ENCODE measurements at places on chromosomes 5 and 9.
A peak's percentile ranks its signal among the peaks of the same experiment; 100 is the strongest.

- no peak for DNase-seq
These were observed 140.3 kb upstream of the CHD1 start for GRCh38 chr5:99068944-99069650.

GRCh38 chr9:108654566-108654965, 201.2 kb downstream of the ACTL7B start:
- DNase-seq: no peak

GRCh38 chr9:86575825-86576525, 221.8 kb upstream of the TUT7 start:
- no peak for DNase-seq

GRCh38 chr9:4425319-4426045, 64.8 kb upstream of the SLC1A1 start:
- DNase-seq: no peak

- DNase-seq: no peak
These were observed 90.9 kb downstream of the CARTPT start for GRCh38 chr5:71810023-71810422.

- no peak for DNase-seq
These were observed 21.7 kb downstream of the EXOSC2 start for GRCh38 chr9:130715270-130715669.

DNA sequence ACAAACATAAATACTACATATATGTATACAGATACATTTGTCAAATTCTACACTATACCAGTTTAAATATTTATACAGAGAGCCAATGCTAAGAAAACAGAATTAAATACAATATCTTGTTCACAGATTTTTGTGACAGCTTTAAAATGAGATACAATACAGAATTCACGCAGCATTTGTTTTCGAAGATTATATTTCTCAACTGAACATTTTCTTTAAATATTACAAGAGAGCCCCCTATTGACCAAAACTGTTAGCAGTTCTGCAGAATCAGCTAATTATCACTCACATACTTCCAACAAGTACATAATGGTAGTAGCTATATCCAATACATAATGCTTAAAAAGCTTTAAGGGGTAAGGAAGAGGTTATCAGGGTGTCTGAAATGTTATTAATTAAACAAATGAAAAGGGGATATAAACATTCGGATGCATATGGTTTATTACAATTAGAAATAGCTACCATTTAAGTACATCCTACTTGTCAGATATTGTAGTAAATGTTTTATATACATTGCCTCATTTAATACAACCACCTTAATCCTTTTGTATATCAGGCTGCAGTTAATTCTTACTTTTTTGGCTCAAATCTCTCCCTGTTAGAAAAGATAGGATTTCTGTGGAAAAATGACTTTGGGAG, 31.7 kb downstream of the ZDHHC21 start:
- DNase-seq: no peak

DNA sequence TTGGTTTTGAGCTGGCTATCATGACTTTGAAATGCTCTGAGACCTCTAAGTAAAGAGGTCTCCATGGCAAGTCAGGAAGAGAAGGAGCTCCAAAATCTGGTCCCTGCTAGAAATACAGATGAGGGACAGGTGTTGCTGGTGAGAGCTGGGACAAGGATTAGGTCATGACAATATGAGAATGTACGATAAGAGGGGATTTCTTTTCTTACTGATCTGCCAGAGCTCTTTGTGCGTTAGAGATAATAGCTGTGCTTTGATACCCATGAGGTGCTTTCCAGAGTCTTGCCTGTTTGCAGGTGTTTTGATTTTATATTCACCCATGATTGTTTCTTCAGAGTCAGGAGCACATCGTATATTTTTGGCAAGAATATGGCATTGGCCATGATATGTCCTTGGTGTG, 56.5 kb downstream of the ANKRD33B start:
- DNase-seq: peak; percentile 0

DNA sequence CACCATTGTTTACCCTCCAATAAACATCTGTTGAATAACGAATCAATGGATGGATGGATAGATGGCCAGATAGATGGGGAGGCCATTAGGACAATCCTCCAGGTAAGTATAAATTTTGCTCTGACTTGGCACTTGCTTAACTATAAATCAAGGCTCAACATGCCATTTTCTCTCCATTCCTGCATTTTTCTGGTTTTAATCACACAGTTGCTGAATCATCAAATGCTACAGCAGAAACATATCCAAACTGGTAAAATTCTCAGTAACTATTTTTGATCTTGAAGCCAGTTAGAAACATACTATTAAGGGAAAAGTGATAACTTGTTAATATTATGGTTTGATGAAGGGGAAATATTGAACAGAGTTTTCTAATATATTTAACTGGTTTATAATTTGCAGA, 71.5 kb upstream of the MTAP start:
- DNase-seq: no peak

- DNase-seq: no peak
These were observed 557.7 kb upstream of the KLF4 start for GRCh38 chr9:108047264-108047663.

DNA sequence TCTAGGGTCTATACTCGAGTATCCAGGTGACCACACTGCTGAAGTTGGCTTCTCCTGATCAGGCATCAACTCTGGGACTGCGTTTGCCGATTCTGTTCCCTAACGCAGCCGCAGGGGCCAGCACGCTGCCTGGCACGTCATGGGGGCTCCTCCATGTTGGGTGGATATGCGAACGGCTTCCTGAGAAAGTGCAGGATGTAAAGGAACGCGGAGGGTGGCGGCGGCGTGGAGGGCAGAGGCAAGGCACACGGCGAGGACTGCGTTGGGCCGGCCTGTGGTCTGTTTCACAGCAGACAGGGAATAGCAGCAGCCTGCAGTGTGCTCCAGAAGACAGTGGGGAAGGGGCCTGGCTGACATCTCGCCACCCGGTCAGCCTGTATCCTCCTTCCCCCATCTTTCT, 3.8 kb downstream of the LCN10 start:
- no peak for DNase-seq

GRCh38 chr5:84673785-84674184, 289.1 kb upstream of the EDIL3 start:
- no peak for DNase-seq

- DNase-seq: peak; percentile 80
These were observed 59.1 kb upstream of the IER5L start for GRCh38 chr9:129237164-129237611.

DNA sequence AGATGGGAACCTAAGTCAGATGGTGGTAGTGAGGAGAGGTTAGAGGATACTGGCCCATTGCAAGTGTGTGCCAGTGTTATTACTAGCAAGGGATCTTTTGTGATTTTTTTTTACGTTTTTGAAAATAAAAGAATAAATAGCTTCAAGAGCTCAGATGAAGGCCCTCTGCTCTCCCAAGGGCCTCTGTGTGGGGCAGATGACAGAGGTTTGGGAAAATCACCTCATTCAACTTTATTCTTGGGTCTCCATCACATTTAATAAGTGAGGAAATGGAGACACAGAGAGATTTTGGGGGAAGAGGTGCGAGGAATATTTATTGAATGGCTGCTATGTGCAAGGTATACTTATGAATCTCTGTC, 10.1 kb upstream of the TRAF1 start:
- no peak for DNase-seq

- no peak for DNase-seq
These were observed 500.9 kb downstream of the DIRAS2 start for GRCh38 chr9:90141723-90142122.

GRCh38 chr9:14958989-14959388, 48.8 kb upstream of the FREM1 start:
- no peak for DNase-seq

- DNase-seq: no peak
These were observed 27.2 kb downstream of the GGTA1 start for GRCh38 chr9:121472446-121472845.

DNA sequence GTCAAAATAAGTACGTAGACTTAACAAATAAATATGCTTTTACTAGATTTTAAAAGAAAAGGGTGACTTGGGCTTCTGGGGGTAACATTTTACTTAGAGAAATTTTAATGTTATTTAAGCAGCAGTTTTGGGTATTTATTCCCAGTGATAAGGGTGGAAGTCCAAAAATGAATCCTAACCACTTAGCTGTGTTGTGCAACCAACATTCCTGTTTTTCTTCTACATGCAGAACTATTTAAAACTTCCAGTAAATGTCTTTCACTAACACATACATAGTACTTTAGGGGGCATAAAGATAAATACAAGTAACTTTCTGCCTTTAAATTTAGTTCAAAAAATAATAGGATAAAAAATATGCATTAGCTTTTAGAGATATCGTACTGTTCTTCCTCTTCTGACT, 436.7 kb downstream of the CTNND2 start:
- no peak for DNase-seq

DNA sequence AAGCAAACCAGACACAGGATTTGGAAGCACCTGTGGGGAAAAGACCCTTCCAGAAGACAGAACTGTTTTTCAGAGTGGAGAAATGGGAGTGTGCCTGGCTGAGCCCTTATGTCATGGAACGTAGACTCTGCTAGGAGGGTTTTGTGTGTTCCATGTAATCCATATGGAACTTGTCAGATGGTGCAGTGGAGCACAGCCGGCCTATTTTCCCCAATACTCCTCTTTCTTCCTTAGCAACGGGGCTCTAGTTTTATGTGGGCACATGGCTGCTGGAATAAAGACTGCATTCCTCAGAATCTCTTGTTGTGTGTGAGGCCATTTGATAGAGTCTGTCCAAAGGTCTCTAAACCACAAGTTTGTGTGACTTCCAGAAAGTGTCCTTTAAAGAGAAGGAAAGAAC, 284.0 kb downstream of the DRD1 start:
- no peak for DNase-seq

- no peak for DNase-seq
These were observed 859.1 kb downstream of the MAT2B start for GRCh38 chr5:164364237-164365208.

DNA sequence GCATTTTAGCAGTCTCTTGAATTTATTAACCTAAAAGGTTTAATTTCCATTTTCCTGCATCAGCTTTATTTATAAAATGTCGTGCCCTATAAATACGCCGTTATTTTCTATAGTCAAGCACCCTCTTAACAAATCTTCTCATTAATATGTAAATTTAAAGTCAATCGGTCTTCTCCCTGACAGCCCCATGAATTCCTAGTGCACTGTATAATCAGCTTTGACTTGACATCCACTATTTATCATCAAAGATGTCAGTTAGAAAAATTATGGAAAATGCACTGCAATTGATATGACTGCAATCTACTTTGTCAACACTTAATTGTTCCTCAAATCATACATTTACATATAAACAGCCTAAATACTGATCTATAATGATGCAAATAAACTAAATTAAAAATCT, 83.4 kb downstream of the AP3B1 start:
- no peak for DNase-seq

- DNase-seq: no peak
These were observed 943 bp downstream of the STING1 start for GRCh38 chr5:139481580-139482049.

DNA sequence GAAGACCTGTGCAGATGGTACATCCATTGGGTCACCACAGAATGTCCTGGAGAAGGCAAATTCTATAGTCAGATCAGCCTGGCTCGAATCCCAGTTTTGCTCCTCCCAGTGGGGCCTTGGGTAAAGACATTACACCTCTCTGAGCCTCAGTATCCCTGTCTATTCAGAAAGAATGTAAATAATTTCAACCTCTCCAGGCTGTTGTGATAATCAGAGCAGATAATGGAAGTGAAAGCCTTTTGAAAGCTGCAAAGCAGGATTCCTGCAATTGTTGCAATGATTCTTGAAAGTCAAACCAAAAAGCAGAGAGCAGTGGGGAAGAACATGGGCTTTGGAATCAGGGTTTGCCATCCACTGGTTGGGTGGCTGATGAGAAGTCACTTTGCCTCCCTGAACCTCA, 63.2 kb downstream of the LHX2 start:
- DNase-seq: no peak

GRCh38 chr9:90921104-90921503, 119.5 kb downstream of the SYK start:
- no peak for DNase-seq

DNA sequence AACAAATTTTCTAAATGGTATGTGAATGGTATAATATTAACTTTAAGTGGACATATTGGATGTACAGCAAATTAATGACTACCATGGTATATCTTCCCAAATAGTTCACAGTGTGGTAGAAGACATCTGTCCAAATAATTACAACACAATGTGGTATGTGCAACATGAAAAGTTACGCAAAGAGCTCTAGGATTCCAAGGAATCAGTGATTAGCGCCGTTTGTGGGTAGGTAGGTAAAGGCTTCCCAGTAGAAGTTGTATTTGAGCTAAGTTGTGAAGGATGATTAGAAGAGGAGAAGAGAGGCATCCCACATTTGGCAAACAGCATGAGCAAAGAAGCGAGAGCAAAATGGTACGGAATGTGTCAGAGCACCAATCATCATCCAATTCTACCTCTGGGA, 14.3 kb upstream of the KLF9 start:
- no peak for DNase-seq

DNA sequence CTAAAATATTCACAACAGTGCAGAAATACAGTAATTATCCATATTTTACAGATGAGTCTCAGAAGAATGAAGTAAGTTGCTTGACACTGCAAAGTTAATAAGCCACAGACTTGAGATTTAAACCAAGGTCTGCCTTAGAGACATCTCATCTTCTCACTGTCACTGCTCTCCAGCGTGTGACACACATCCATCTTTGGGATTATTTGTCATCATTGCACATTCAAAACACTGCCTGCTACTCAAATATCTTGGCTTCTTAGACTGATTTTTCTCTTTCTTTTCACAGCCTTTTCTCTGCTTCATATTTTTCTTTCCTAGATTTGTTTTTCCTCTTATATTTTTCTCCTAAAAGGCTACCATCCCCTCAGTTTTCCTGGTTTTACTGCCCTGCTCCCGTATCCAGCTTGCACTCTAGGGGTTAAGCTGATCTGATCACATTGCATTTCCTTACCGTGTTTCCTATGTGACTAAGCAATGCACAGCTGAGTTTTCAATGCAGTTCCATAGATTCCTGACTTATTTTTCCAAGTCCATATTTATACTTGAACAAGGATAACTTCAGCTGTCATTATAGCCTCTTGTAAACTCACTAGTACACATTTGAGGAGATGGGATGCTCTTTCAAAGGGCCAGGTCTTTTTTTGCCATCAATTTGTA, 353.0 kb downstream of the PLK2 start:
- no peak for DNase-seq

- no peak for DNase-seq
These were observed 9.2 kb downstream of the EEIG1 start for GRCh38 chr9:127971357-127972235.

GRCh38 chr5:124279146-124279876, 467.1 kb downstream of the ZNF608 start:
- no peak for DNase-seq

All from activated T-cell treated with anti-CD3 and anti-CD28 coated beads, Interleukin-2, amount 50 U/mL, for 48 hours (primary cell).